Right atrium auricular region (tissue), 2 donors: ENCODE measurements at places on chromosomes 5 and 9. TPM values are rescaled to one million over a fixed set of nuclear protein-coding genes. Genes with fewer than 3 reads are reported as not detected.
A peak's percentile ranks its signal among the peaks of the same experiment; 100 is the strongest.

Gene GABRP
- not detected for total RNA-seq

Gene CLTB
- 341 TPM for total RNA-seq

Gene SLC46A2
- total RNA-seq: not detected

- no peaks in the 10 kb centered on the region for H3K4me1 ChIP-seq
- H3K36me3 ChIP-seq: no peaks in the 10 kb centered on the region
- no peak overlapping the region for H3K27ac ChIP-seq
- H3K27me3 ChIP-seq: no peaks in the 10 kb centered on the region
- H3K4me3 ChIP-seq: no peak overlapping the region
- no peak for DNase-seq
These were observed 176.9 kb upstream of the SLC12A2 start for GRCh38 chr5:127906562-127907204.

GRCh38 chr5:139543423-139543991, 17.6 kb upstream of the UBE2D2 start:
- DNase-seq: peak; percentile 75
- no peaks in the 10 kb centered on the region for H3K4me1 ChIP-seq
- no peak overlapping the region for H3K27ac ChIP-seq
- no peak overlapping the region for H3K4me3 ChIP-seq

DNA sequence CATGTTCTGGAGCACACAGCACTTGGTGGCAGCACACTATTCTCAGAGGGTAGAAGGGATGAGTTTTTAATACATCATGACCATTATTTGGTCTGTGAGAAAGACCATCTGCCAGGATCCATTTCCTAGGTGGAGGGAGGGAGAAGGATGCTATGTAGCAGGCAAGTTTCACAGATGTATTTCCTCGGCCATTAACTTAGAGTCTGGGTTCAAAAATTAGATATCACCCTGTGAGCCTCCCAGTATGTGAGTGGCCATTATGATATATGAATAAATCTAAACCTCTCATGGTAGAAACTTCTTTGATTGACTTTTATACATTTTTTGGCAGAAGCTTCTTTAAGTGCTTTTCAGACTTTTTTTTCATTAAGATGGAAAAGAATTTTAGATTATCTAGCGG, 133.9 kb downstream of the SREK1 start:
- H3K27ac ChIP-seq: no peak overlapping the region
- no peaks in the 10 kb centered on the region for H3K36me3 ChIP-seq
- DNase-seq: no peak
- no peaks in the 10 kb centered on the region for H3K27me3 ChIP-seq
- no peaks in the 10 kb centered on the region for H3K4me1 ChIP-seq
